ENCODE measurements at places on chromosomes 11 and 22.

DNA sequence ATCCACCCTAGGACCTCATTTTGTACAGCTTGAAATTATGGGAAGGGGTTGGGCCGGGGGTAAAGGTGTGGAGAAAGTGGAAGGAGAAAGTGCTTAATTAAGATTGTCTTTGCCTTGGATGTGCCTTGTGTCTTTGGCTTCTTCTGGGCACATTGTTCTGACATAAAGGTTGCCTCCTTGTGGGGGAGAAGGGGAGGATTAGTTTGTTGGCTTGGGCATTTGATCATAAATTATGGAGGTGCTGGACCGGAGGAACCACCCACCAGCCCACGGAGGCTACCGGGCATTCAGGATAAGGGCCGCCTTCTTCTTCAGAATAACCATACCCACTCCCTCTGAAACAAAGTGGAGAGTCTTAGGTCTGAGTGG is 1.3 kb downstream of the PAFAH1B2 start:
- peak; percentile 9 for DNase-seq

DNA sequence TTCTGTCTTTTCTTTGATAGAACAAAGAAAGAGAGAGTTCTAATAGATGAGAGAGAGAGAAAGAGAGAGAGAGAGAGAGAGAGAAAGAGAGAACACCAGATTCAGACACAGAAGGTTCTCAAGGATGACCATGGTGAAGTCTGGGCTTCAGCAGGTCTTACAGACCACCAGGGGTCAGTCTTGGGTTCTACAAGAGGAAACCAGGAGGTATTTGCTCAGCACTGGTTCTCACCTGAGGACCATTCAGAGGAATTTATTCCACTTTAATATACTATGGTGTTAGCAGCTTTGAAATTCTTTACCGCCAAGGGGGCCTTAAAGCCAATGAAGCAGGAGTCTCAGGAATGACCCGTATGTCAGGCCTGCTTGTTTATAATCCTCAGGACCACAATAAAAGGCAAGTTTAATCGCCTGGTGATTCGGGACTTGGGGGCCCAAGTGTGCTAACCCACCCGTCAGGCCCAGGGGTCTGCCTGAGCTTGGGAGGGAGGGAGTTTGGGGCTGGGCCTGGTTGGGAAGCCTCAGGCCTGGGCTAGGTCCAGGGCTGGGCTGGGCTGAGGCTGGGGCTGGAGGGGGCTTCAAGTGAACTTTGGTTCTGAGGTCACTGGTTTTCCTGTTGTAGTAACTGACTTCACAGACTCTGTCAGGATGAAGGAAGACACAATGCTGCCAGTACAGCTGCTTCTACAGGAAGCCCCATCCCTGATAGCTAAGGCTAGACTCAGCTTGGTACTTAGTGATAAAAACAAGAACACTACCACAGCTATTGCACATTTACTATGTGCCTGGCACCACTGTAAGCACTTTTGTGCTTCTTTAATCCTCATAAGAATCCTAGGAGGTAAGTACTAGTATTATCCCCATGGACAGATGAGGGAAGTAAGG is 179.2 kb upstream of the ZBED5 start:
- peak; percentile 59 for DNase-seq

DNA sequence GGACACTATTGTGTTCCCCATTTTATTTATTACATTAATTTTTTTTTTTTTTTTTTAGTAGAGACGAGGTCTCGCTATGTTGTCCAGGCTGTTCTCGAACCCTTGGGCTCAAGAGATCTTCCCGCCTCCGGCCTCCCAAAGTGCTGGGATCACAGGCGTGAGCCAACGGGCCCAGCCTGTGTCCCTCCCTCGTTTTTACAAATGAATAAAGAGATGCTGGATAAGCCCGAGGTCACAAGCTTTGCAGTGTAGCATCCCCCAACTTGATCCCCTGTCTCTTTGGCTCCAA is 297 bp upstream of the MTFP1 start:
- no peak for DNase-seq

- DNase-seq, result no peak
Measured at GRCh38 chr22:45738206-45738605, 66.6 kb downstream of the ATXN10 start.

- no peak for DNase-seq
Measured at GRCh38 chr11:21783954-21784353, 408.9 kb upstream of the ANO5 start.

DNA sequence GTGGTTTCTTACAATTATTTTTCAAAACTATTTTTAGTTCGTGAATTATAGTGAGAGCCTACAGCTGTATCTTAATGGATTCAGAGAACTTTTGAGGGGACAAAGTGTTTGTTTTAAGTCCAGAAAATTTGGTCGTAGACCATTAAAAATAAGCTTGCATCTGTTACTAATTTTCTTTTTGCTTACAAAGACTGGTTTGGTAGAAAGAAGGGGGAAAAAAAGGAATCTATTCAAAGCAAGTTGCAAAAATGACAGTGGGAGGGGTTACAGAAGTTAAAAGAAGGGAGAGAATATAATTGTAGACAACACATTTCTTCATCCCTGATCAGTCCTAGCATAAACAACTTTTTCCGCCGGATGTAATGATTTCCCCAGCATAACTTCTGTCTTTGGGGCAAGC is 72.1 kb downstream of the AMOTL1 start:
- DNase-seq, result no peak

- DNase-seq, result no peak
Measured at GRCh38 chr22:47657224-47657623, 894.8 kb downstream of the TBC1D22A start.
